Hepatocyte (in vitro differentiated cells): ENCODE measurements at places on chromosomes 3 and 15. TPM values are rescaled to one million over a fixed set of nuclear protein-coding genes. Genes with fewer than 3 reads are reported as not detected.

GRCh38 chr3:133570937-133571320 is 2.6 kb upstream of the CDV3 start:
- no peaks in the 10 kb centered on the region for H3K27me3 ChIP-seq
- H3K4me1 ChIP-seq = peaks cover 17% of the 10 kb centered on the region
- peak overlapping the region; percentile 94 for H3K27ac ChIP-seq
- DNase-seq = no peak

- no peaks in the 10 kb centered on the region for H3K36me3 ChIP-seq
- no peak overlapping the region for H3K4me3 ChIP-seq
- no peaks in the 10 kb centered on the region for H3K4me1 ChIP-seq
- H3K27me3 ChIP-seq = no peaks in the 10 kb centered on the region
- H3K27ac ChIP-seq = no peak overlapping the region
- DNase-seq = no peak
Observed at GRCh38 chr15:50138391-50138790, 19.4 kb upstream of the ATP8B4 start.

GRCh38 chr3:71076361-71077002 is 507.0 kb downstream of the FOXP1 start:
- DNase-seq = no peak
- H3K27ac ChIP-seq = peak overlapping the region; percentile 61
- no peaks in the 10 kb centered on the region for H3K27me3 ChIP-seq
- no peak overlapping the region for H3K4me3 ChIP-seq

SELENOT gene
- 101 and 175 TPM in 2 replicates for total RNA-seq

SPG11 gene
- total RNA-seq = 54.2 and 70.3 TPM in 2 replicates

DNA sequence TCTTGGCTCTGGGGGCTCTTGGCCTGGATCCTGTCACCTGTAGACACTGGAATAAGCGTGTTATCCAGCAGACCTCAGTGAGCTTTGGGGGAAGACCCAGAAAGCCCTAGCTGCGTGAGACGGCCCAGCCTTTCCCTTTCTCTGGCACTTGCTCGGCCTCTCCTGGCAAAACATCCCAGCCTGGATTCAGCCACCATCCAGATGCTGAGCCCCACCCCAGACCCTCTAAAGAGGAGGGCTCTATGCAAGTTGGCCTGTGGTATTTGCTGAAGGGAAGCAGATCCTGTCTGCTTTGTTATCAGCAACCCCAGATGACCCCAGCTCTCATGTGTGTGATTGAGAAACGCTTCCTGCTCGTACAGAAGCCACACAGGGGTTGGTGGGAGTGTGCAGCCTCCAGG is 267.2 kb downstream of the FAM43A start:
- H3K36me3 ChIP-seq = no peaks in the 10 kb centered on the region
- peak; percentile 64 for DNase-seq
- H3K27me3 ChIP-seq = no peaks in the 10 kb centered on the region
- peak overlapping the region; percentile 37 for H3K27ac ChIP-seq

- no peak for DNase-seq
- no peak overlapping the region for H3K27ac ChIP-seq
- H3K27me3 ChIP-seq = peaks cover 4% of the 10 kb centered on the region
- H3K36me3 ChIP-seq = no peaks in the 10 kb centered on the region
- no peaks in the 10 kb centered on the region for H3K4me1 ChIP-seq
Observed at GRCh38 chr3:127411083-127411727, 123.4 kb upstream of the PRR20G start.

USP3 gene
- total RNA-seq = 55.4 and 61.2 TPM in 2 replicates

GRCh38 chr3:151584566-151584965 is 123.7 kb upstream of the IGSF10 start:
- H3K36me3 ChIP-seq = no peaks in the 10 kb centered on the region
- no peak for DNase-seq
- no peaks in the 10 kb centered on the region for H3K27me3 ChIP-seq
- peaks cover 10% of the 10 kb centered on the region for H3K4me1 ChIP-seq

- H3K27me3 ChIP-seq = no peaks in the 10 kb centered on the region
- DNase-seq = no peak
- no peaks in the 10 kb centered on the region for H3K4me1 ChIP-seq
- H3K36me3 ChIP-seq = no peaks in the 10 kb centered on the region
- no peak overlapping the region for H3K27ac ChIP-seq
Observed at GRCh38 chr3:13706451-13706850, 157.5 kb downstream of the FBLN2 start.

- H3K27me3 ChIP-seq = no peaks in the 10 kb centered on the region
- no peak for DNase-seq
- H3K27ac ChIP-seq = no peak overlapping the region
- peaks cover 31% of the 10 kb centered on the region for H3K4me1 ChIP-seq
- no peak overlapping the region for H3K4me3 ChIP-seq
- H3K36me3 ChIP-seq = no peaks in the 10 kb centered on the region
Observed at GRCh38 chr15:75031848-75032247, 8.5 kb downstream of the PPCDC start.

GRCh38 chr3:197686899-197687298 is 49.8 kb downstream of the RUBCN start:
- H3K36me3 ChIP-seq = no peaks in the 10 kb centered on the region
- H3K27me3 ChIP-seq = no peaks in the 10 kb centered on the region
- H3K4me3 ChIP-seq = no peak overlapping the region
- DNase-seq = no peak
- H3K27ac ChIP-seq = no peak overlapping the region
- no peaks in the 10 kb centered on the region for H3K4me1 ChIP-seq

GRCh38 chr3:31615071-31615875 is 82.5 kb downstream of the STT3B start:
- H3K36me3 ChIP-seq = no peaks in the 10 kb centered on the region
- DNase-seq = no peak
- no peak overlapping the region for H3K27ac ChIP-seq
- peaks cover 17% of the 10 kb centered on the region for H3K4me1 ChIP-seq

DNA sequence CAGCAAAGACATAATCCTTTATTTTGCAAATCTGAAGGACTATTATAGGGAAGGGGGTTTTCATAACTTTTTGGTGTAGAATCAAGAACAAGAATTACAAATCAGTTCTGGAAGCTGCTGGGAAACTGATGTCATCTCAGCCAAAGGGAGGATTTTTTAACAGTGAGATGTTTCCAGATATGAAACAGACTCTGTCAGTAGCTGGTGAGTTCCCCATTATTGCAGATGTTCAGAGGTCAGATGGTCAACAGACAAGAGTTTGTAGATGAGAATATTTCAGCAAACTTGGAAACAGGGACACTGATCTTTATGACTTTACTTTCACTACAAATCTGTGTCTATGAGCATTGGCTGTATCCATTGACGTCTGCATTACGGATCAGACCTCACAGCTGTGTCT is 71.9 kb upstream of the LPP start:
- no peak for DNase-seq
- H3K4me1 ChIP-seq = peaks cover 16% of the 10 kb centered on the region
- H3K27ac ChIP-seq = no peak overlapping the region
- H3K27me3 ChIP-seq = no peaks in the 10 kb centered on the region
- H3K4me3 ChIP-seq = no peak overlapping the region

GRCh38 chr15:25171111-25171811 is 216.5 kb downstream of the SNRPN start:
- no peaks in the 10 kb centered on the region for H3K27me3 ChIP-seq
- no peak overlapping the region for H3K4me3 ChIP-seq
- no peak overlapping the region for H3K27ac ChIP-seq
- DNase-seq = peak; percentile 2
- H3K36me3 ChIP-seq = no peaks in the 10 kb centered on the region
- H3K4me1 ChIP-seq = no peaks in the 10 kb centered on the region

- H3K4me3 ChIP-seq = no peak overlapping the region
- no peaks in the 10 kb centered on the region for H3K27me3 ChIP-seq
- DNase-seq = no peak
- H3K4me1 ChIP-seq = no peaks in the 10 kb centered on the region
Observed at GRCh38 chr3:106566277-106566676, 697.5 kb upstream of the CBLB start.

DNA sequence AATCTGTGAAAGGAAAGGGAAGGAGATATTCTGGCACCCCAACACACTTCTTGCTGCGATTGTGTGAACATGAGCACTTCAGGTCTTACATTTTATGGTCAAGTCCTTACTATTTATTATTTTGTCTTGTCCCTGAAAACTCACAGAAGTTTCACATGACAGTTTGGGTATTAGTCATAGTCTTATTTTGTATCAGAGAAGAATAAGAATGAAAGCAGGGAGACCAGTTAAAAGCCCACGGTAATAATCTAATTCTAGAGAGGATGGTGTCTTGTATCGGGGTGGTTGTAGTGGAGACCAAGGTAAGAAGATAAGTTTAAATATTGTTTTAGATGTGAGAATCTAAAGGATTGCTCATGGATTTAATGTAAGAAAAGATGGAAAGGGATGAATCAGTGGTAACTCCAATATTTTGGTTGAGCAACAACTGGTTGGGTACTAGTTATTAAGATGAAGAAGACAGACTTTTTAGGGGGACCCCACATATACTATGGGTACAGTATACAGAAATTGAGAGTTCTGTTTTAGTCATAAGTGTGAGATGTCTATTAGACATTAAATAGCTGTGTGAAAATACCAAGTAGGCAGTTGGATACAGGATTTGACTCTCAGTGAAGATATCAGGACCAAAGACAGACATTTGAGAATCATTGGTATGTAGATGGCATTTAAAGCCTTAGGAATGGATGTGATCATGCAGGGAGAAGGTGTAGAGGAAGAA is 227.6 kb downstream of the MFSD1 start:
- H3K27ac ChIP-seq = no peak overlapping the region
- no peaks in the 10 kb centered on the region for H3K36me3 ChIP-seq
- no peaks in the 10 kb centered on the region for H3K4me1 ChIP-seq
- H3K27me3 ChIP-seq = no peaks in the 10 kb centered on the region
- H3K4me3 ChIP-seq = no peak overlapping the region

KCNH8 gene
- 0.88 and 0.97 TPM in 2 replicates for total RNA-seq

- H3K36me3 ChIP-seq = no peaks in the 10 kb centered on the region
- H3K4me3 ChIP-seq = no peak overlapping the region
- H3K27ac ChIP-seq = no peak overlapping the region
- no peaks in the 10 kb centered on the region for H3K27me3 ChIP-seq
Observed at GRCh38 chr15:71883447-71883846, 73.1 kb downstream of the NR2E3 start.

BCHE gene
- total RNA-seq = 9.5 and 12.5 TPM in 2 replicates

RFT1 gene
- 15.9 and 18.5 TPM in 2 replicates for total RNA-seq
